Endothelial cell of umbilical vein (primary cell): ENCODE measurements at places on chromosomes 12 and 14. TPM values are rescaled to one million over a fixed set of nuclear protein-coding genes. Genes with fewer than 3 reads are reported as not detected.

CD163 gene
- not detected in 2 replicates for total RNA-seq

GPATCH2L gene
- total RNA-seq: 40.0 and 47.4 TPM in 2 replicates

LPAR5 gene
- total RNA-seq: not detected in 2 replicates

PPP4R4 gene
- not detected in 2 replicates for total RNA-seq

- no peak for DNase-seq
These were observed 75.2 kb downstream of the RIMBP2 start for GRCh38 chr12:130640901-130641300.

- DNase-seq: no peak
These were observed 687.3 kb upstream of the MIS18BP1 start for GRCh38 chr14:45940318-45940717.

- peak; percentile 92 for DNase-seq
These were observed 1.8 kb downstream of the FLRT2 start for GRCh38 chr14:85531587-85532373.

DNA sequence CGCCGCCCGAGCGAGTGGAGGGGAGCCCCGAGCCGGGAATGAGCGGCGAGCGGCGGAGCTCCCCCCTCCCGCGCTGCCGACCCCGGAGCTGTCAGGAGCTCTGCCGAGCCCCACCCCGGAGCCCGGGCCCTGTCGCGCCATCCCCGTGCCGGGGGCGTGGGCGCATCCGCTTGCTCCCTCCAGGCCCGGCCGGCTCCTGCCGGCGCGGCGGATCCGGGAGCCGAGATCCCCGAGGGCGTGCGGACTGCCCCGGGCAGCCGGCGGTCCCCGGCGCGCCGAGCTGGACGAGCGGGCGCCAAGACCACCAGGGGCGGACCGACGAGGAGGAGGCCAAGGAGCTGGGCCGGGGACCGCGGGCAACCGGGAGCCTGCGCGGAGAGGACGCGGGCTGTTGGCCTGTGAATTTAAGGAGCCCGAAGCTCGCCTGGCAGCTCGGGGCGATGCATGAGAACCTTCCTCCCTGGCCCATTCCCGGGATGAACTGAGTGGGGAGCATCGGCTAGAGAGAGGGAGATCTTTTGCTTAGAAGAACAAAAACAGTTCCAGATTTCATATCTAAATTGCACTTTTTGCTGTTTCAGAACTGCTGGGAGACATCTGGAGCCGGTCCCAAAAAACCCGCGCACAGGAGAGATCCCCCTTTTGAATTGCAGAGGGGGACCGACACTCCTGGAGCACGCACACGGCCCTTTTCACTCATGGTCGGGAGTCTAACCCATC, 2.0 kb downstream of the PTHLH start:
- DNase-seq: peak; percentile 31

DNA sequence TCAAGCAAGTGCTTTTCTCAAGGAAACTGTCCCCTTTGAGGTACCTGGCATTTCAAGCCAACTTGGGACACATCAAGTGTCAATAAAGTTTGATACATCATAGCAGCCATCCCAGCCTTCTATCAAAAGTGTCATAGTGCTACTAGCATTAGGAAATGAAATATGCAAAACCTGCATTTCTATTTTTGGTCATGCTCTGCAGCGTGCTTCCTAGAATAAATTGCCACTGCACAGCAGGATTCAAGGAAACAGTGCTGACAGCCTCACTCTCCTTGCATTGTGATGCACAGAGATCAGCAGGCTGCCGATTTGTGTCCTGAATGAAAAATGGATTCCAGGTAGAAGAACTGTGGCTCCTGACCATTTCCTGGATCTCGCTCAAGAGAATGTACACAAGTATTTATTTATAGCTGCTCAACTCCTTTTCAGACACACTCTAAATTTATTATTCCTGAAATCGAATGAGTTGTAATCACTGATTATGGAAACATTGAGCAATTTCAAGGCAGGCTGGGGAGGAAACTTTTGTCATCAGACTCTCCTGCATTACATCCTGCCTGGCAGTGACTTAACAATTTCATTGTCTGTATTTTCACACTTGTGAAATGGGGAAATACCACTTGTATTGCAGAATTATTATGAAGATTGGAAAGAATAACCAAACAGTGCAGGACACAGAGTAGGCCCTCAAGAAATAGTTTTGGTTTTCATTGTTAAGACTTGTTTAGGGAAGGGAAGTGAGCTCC, 120.9 kb downstream of the SLC38A6 start:
- DNase-seq: peak; percentile 93

GRCh38 chr12:102609996-102610395, 129.6 kb upstream of the IGF1 start:
- DNase-seq: no peak

GRCh38 chr14:54676812-54677708, 110.1 kb downstream of the SAMD4A start:
- DNase-seq: peak; percentile 96

DNA sequence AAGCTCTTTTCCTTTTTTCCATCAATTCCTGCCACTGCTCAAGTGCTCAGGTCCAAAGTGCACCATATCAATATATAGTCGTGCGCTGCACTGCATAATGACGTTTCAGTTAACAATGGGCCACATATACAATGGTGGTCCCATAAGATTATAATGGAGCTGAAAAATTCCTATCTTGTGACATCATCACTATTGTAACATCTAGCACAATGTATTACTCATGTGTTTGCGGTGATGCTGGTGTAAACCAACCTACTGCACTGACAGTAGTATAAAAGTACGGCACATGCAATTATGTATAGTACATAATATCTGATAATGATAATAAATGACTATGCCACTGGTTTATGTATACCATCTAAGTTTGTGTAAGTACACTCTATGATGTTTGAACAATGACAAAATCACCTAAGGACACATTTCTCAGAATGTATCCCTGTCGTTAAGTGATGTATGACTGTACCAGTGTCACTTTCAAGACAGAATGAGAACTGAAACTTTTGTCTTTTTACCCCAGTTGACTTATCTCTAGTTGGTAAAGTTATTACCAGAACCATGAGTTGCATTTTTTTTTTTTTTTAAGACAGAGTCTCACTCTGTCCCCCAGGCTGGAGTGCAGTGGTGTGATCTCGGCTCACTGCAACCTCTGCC, 53.7 kb upstream of the INSM2 start:
- DNase-seq: no peak

DNA sequence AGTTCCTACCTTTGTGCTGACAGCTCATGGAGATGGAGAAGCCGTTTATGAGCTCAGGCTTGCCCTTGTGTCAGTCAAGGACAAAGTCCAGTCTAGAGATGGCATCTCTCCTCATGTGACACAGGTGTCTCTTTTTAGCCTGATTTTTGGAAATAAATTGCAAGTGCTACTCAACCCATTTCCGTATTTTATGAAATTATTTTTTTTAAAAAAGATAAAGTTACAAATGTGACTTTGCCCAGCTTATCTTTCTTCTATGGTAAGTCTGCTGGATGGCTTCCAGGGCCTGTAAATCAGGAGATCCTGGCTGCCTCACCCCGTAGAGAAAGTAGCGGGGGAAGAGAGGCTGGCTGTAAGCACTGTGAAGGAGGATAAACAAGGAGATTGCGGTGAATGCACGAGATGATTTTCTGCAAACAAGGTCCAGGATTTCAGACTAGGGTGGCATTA, 169.7 kb downstream of the MYRFL start:
- peak; percentile 25 for DNase-seq

DNA sequence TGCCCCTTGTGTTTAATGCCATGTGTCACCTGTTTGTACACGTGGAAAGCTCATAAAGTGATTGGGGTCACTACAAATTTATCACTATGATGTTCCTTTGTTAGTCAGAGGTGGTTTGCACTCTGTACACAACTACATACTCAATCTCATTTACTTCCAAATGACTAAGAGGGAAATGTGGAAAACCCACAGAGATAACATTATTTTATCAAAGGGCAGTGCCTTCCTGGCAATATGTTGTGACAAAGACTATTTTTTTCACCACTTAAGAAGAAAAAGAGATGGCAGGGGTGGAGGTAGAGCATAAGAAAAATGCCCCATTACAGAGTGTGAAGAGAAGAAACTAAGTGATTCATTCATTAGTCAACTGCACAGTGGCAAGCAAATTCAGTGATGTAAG, 1064.1 kb upstream of the FLRT2 start:
- peak; percentile 51 for DNase-seq
